NCI-H526 treated with DMSO at 0.1 percent for 48 hours (cell line): ENCODE measurements at places on chromosomes 2 and 18.

DNA sequence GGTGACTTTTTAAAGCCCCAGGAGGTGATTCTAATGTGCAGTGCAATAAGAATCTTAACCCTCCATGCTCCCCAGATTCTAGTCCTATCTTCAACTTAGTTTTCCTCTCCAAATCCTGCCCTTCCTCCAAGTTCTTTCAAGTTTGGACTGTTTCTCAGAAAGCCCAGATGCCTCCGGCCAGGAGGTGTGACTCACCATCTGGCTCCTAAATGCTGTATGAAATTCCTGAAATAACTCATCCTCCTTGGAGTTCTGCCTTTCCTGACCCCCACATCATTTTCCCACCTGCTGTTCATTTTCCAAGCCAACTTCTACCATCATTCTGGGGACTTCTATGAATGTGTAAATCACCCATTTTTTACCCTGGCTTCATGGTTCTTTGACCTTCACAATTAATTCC is 118.2 kb upstream of the NOL4 start:
- DNase-seq = no peak

DNA sequence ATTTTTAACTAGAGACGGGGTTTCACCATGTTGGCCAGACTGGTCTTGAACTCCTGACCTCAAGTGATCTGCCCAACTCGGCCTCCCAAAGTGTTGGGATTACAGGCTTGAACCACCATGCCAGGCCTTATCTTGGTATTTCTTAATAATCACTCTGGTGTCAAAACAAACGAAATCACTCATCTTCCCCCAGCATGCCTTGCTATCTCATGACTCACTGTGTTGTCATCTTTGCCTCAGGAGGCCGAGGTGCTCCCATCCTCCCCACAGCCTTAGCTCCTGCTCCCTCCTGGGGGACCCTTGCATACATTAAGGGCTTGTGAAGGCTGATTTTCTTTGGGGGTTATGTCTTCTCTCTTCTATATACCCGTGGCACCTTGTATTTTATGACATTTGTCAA is 250.1 kb upstream of the DPP10 start:
- no peak for DNase-seq

GRCh38 chr2:200494048-200494447 is 15.8 kb downstream of the KCTD18 start:
- no peak for DNase-seq

GRCh38 chr2:28336982-28337627 is 55.6 kb upstream of the FOSL2 start:
- DNase-seq = no peak

GRCh38 chr2:30282721-30283120 is 51.4 kb downstream of the LBH start:
- DNase-seq = no peak

- no peak for DNase-seq
These were observed 104.5 kb upstream of the EPC2 start for GRCh38 chr2:148540022-148540421.

DNA sequence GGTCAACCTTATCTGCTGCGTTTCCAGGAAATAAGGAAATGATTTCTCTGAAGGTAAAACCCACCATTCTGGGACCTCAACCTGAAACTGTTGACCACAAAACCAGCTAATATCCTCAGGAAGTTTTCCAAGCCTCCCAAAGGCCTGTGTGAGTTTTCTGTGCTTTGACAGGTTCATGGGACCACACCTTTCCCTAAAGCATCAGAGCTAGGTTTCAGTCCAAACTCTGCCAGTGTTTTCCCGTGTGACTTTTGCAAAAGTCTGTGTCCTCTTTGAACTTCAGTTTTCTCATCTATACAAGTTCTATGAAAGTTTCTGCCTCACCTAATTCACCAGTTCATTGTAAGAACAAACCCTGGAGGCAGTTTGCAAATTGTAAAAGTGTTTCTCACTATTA is 39.8 kb downstream of the VSNL1 start:
- DNase-seq = no peak

DNA sequence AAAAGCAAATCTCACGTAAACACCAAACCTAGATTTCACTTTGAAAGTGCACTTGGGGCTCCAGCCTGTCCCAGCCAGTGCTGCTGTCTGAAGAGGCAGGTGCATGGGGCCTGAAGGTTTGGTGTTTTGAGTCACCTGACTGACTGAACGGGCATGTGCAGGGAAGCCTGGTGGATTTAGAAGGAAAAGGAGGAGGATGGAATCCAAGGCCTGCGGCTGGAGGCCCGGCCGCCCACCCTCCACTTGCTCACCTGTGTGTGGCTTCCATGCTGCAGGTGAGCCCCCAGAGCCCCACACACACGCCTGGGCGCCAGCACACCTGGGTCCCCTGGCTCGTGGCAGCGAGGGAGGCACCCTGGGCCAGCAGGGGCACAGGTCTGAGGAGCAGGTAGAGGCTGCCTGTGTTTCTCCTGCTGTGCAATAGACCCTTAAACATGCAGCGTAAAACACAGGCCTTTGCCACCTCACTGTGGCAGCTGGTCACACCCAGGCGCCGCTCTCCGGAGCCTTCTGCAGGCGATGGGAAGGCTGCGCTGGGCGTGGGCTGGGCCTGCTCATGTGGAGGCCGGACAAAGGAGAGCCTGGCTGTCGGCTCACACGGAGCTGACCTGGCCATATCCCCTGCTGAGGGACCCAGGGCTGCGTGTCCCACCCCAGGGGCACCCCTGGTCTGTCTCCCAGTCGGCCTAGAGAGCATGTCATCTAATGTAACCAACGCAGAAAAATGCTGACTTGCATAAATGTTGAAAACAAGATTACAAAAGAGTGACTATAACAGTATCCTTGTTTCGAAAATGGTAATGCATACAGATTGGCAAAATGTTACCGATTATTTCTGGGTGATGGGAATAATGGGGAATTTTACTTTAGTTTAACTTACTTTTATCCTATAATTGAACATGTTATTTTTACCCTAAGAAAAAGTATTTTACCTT is 71.3 kb downstream of the TMEM18 start:
- no peak for DNase-seq
